ENCODE measurements at places on chromosomes 5 and 9.

DNA sequence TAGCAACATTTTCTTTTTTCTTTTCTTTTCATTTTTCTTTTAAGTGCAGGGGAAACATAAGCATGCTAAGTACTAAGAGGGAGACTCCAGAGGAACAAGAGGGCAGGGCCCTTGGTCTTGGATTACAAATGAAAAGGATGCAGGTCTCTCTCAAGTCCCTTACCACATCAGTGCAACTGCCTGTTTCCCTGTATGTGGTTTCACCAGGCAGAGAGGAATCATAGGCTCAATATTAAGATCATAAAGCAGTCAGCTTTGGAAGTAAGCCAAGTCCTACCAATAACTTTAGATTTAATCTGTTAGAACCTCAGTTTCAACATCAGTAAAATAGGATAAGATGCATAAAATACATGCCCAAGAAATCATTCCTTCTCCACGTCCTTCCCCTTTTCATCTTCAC is 422.7 kb upstream of the PAPPA start:
- no peak for DNase-seq

DNA sequence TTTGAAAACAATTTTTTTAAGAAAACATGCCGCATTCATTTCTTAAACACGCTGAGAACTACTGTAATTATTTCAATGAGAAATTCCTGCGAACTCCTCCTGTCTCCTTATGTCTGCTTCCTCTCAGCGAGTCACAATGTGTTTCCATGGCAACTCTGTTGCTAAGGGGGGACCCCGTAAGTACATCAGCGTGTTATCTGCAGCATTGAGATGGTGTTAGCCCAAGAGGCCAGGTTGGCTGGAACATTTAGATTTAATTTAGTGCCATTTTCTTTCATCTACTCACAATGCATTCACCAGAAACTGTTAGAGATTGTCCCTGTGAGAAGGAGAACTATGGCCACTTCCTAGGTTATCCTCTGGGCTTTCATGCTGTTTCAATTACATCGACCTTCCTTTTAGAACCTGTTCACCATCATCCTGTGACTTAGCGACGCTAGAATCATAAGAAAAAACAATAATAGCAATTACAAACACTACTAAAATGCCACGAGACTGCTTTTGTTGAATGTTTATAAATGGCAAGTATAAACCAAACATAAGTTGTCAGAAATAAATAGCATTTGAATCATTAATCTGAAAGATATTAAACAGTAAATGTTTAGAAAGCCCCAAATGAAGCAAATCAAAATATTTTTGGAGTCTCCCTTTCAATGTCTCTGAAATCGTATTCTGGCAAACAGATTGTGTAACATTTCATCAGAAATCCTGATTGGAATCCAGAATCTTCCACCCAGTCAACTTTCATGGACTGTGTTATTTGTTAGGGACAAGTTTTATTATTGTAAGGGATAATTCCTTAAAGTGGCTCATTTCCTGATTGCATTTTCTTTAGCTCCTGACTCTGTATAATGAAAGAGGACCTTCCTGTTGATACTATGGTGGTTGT is 39.7 kb upstream of the SHC3 start:
- DNase-seq: no peak

DNA sequence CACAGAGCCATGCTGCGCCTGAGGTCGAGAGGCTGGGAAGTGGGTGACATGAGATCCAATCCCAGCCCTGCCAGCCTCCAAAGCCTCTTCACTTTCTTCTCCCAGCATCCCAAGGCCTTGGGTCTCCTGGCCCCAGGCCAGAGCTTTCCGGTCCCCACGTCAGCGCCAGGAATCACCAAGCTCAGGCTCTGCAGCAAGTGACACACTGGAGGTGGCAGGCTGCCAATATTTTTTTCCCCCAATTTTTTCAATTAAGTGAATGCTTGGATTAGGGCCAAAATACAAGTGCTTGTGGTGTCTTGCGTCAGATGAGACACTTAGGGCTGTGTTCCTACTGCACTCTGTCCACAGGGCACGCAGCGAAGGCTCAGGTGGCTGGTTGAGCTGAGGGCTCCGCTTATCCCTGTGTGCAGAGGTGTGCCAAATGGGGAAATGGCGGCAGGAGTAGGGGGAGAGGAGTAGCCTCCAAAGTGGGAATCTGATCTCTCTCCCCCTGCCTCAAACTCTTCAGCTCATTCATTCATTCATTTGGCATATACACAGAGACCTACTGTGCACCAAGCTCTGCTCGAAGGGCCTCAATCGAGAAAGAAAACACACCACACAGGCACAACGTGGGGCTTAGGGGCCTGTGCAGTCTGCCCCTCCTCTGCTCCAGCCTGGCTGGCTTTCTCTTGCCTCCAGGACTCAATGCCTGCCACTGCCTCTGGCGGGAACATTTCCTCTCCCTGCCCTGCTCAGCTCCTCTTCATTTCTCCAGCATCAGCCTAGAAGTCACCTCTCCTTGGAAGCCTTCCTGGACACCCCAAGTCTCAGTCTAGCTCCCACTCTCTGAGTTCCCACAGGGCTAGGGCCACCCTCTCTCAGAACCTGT is 16.6 kb downstream of the SH3PXD2B start:
- DNase-seq: no peak

DNA sequence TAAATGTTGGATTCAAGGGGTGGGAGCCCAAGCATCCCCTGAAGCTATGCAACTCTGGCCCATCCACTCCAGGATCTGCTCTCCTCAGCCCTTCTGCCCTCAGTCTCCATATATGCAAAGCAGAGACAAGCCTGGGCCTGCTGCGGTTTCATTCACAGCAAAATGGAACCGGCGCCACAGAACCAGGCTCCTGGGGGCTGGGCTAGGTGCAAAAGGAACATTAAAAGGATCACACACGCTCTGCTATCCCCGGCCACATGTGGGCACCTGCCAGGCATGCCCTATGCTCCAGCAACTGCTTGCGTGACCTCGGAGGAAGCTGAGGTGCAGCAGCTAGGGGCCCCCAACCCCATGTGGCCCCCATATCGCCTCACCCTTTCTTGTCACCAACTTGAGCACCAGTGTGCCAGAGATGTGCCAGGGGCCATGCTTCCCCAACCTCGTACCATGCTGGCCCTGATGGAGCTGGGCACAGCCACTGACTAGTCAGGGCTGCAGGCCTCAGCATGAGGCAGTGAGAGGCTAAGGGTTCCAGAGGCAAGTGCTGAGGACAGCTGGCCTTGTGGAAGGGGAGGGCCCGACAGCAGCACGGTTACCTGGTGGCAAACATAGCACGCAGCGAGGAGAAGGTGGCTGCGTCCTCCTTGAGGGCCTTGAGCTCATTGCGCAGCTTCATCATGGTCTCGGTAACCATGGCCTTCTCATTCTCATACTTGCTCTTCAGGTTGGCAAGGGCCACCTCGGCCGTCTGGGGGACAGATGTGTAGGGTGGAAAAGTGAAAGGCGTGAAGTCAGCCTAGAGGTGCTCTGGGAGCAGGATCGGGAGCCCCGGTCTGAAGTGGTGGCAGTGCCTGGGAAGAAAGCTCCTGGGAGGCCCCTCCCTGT is 47.2 kb downstream of the BICD2 start:
- DNase-seq: no peak

DNA sequence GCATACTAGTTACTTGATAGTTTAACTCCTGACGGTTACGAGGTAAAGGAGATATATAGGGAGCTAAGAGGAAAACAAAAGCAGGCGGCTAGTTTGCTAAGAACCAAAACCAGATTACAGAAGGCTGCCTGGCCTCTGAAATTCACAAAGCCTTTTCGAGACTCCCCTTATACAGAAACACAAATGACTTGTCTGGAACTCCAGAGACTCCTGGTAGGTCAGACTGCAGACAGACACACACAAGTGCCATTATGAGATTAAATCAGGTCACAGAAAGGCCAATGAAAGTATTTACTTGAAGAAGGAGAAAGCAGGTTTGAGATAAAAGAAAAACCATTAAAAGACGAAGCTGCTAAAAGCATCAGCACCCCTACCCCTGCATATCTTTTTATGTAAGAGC is 142.5 kb upstream of the LRRTM2 start:
- no peak for DNase-seq

GRCh38 chr9:130837002-130837511 is 2.0 kb downstream of the ABL1 start:
- no peak for DNase-seq

GRCh38 chr5:10702040-10702629 is 58.9 kb downstream of the DAP start:
- no peak for DNase-seq

DNA sequence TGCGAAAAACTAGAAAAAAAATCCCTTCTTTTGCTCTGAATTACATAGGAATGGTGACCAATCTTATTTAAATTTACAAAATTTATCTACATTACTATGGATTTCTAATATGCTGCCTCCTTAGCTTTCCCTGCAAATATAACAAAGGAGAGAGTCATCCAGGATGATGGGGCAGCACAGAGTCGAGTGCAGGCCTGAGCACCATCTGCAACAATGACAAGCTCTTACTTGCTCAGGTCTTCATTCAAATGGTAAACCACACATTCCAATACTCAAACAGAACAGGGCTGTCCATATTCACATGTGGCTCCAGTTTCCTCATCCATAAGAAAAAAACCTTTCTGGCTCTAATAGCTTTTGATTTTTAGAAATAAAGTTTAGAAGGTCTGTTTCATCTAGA is 33.5 kb upstream of the ZNF354B start:
- no peak for DNase-seq

DNA sequence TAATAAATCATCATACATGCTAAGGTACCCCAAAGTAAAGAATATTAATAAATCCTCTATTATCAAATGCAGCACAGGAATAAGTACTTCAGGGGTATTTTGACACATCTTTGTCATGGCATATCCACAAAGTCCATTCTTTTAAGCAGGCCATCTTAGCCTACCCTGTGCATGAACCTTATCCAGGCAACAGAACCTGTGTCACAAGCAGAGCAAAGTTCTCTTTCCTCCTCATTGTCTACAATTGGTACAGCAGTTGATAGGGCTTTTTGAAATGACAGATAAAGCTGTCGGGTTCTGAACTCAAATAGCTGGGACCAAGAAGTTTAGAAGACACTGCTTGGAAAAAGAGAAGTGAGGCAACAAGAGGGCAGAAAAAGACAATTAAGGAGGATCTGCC is 30.8 kb upstream of the PURA start:
- DNase-seq: no peak

All from activated T-cell treated with anti-CD3 and anti-CD28 coated beads for 4 hours (primary cell).